GDM1 (cell line): ENCODE measurements at places on chromosomes 5 and 9.

DNA sequence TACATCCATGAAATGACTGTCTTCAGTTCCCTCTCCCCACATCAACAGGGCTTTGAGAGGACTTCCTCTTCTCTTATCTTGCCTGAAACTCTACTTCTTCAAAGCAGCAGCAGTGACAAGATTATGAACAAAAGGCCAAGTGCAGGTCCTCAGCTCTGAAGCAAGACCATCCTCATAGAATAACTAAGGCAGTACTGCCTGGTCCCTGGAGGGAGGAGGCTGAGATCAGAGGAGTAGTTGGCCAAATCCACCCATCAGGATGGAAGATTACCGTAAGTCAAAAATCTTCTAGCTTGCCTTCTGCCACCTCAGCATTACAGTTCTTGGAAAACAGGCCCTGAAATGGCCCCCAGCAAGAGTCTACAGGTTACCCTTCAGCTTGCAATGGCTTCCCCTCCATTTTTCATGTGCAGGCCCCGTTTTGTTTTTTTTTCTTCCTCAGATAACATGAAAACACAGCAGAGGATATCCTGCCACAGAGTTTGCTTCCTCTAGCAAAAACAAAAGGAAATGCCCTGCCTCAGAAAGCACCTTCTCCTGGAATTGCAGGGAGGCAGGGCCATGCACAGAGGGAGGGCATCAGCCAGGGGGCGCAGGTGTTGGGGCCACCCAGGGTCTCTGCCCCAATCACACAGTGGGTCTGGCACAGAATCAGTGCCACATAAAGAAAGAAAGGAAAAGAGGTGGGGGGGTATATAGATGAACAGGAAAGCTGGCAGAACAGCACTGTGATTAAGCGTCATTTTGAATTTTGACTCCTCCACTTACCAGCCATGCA is 40.0 kb downstream of the KLHL3 start:
- DNase-seq = peak; percentile 66

- no peak for DNase-seq
Observed at GRCh38 chr9:7561527-7562080, 238.0 kb downstream of the DMAC1 start.

GRCh38 chr9:23606107-23606506 is 219.9 kb downstream of the ELAVL2 start:
- DNase-seq = no peak

- no peak for DNase-seq
Observed at GRCh38 chr5:107195890-107196395, 474.8 kb downstream of the EFNA5 start.

DNA sequence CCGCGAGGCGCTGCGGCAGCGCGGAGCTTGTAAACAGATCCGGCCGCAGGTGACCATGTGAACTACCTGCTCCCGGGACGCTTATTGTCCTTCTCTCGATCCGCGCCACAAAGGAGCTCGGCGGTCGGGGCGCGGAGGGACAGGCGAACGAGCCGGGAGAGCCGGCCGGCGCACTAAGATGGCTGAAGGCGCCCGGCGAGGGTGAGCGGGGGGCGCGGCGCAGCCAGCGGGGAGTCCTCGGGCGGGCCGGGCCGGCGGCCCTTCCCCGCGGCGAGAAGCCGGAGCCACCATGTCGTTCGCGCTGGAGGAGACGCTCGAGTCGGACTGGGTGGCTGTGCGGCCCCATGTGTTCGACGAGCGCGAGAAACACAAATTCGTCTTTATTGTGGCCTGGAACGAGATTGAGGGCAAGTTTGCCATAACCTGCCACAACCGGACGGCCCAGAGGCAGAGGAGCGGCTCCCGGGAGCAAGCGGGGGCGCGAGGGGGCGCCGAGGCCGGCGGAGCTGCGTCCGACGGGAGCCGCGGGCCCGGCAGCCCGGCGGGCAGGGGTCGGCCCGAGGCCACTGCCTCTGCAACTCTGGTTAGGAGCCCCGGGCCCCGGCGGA is 535 bp downstream of the JMY start:
- DNase-seq = no peak

- DNase-seq = no peak
Observed at GRCh38 chr5:132684491-132684890, 10.7 kb downstream of the IL4 start.

DNA sequence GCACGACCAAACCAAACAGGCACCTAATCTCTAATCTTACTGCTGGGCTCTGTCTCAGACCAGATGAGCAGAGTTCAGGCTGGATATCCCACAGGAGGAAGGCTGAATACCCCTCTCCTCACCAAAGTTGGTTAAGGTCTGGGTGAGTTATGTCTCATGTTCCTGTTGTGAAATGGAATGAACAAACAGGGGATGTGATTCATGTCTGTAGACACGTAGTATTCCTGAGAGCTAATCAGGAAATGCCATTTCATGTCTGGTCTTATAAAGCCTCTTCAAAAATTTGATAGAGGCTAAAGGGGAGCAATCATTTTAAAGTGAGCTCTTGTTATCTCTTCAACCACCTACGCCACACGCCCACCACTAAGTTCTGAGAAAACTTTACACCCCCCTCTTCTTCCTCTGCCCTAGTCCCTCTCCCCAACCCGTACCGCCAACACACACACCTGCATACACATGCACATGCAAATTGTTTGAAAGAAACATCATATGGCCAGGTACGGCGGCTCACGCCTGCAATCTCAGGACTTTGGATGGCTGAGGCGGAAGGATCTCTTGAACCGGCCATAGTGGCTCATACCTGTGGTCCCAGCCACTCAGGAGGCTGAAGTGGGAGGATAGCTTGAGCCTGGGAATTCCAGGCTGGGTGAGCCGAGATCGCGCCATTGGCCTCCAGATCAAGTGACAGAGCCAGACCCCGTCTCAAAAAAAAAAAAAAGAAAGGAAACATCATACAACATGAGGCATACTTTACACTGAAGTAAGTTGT is 69.8 kb upstream of the RAI14 start:
- DNase-seq = no peak

DNA sequence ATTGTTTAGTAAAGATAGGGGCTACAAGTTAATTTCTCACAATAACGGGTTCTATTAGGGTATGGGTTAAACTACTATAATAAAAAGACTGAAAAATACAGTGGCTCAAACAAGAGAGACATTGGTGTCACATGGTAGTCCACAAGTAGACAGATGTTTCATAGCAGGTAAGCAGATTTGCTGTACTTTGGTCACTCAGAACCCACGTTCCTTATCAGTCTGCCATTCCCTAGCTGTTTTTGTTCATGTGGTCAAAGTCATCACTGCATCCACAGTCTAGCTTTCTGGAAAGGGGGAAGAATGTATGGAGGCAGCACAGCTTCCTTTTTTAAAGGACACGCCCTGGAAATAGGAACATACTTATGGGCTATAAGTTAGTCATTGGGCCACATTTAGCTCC is 73.0 kb downstream of the SLC12A2 start:
- no peak for DNase-seq

DNA sequence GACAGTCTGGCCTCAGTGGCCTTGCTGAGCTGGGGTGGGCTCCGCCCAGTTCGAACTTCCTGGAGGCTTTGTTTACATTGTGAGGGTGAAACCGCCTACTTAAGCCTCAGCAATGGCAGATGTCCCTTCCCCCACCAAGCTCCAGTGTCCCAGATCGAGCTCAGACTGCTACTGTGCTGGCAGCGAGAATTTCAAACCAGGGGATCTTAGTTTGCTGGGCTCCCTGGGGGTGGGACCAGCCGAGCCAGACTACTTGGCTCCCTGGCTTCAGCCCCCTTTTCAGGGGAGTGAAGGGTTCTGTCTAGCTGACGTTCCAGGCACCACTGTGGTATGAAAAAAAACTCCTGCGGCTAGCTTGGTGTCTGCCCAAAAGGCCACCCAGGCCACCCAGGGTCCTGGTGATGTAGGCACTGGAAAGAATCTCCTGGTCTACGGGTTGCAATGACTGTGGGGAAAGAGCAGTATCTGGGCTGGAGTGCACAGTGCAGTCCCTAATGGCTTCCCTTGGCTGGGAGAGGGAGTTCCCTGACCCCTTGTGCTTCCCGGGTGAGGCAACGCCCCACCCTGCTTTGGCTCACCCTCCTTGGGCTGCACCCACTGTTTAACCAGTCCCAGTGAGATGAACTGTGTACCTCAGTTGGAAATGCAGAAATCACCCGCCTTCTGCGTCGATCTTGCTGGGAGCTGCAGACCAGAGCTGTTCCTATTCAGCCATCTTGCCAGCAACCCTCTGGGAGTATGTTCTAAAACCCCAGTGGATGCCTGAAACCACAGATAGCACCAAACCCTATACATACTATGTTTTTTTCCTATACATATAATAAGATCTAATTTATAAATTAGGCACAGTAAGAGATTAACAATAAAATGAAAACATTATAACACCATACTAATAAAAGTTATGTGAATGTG is 95.5 kb downstream of the TMEM161B start:
- DNase-seq = no peak

DNA sequence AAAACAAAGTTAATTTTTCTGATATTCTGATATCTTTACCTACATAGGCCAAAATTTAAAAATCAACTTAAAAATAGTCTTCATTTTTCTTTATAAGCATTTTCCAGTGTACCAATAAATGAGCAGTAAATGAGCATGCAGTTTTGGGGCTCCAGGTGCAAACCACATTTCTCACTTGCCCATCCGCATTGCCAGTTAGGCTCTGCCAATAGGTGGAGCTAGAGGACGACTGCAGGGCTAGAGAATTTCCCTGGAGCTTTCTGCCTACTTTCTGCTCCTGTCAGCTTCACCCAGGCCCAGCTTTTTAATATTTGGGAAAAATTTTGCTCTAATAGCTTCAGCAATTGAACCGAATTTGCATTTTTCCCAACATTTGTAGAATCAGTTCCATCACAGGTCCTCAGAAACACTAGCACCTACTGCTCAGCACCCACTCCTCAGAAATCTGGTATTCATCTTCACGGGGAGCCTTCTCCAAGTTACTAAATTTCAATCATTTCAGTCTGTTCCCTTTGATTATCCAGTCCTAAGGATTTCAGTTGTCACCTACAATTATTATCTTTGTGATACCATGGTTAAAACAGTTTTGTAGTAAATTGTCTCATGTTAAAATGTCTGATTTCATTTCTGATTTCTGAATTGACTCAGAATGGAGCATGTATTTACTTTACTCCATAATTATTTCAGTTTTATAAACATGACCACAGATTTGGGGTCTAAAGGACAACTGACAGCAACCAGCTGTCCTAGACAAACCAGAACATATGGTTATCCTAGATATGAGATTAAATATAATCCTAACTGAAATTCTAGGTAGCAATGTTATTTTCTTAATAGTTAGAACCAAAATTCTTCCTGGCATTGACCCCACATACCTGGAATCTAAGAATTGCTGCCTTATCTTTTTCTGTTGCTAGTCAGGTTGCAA is 104.6 kb upstream of the FAM174A start:
- DNase-seq = peak; percentile 4

DNA sequence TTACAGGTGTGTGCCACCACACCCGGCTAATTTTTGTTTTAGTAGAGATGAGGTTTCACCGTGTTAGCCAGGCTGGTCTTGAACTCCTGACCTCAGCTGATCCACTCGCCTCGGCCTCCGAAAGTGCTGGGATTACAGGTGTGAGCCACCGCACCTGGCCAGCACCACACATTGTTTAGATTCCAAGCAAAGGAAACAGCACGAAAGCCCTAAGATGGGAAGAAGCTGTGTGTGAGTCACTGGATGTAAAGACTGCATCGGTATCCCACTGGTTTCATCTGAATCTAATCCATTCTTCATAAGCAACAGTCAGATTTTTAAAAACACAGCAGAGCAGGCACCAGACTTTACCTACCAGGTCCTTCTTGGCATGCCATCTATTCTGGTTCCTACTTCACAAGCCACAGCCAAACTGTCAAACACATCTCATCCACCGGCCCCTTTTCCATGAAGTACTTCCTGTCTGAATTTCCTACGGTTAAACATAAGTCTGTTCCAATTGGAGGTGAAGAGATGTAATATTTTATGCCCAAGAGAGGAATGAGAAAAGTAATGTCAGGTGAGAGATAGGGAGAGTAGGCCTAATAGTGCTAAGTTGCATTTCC is 17.4 kb downstream of the UBTD2 start:
- DNase-seq = no peak

DNA sequence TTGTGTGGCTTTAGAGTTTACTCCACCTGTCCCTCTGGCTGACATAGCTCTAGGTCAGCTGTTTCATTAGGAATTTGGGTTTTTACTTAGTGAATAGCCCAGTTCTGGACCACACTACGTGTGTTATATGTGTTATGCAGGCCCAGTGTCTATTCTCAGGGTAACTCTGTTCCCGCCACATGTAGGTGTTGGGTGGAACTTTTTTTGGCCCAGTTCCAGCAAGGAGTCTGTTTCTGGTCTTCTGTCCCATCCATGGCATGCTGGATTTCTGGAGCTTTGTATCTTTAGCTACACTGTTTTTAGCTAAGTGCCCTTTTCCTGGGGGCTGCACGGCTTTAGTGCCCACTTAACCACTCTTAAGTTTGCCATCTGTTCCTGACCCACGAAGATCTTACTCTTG is 15.5 kb downstream of the RMI1 start:
- no peak for DNase-seq

DNA sequence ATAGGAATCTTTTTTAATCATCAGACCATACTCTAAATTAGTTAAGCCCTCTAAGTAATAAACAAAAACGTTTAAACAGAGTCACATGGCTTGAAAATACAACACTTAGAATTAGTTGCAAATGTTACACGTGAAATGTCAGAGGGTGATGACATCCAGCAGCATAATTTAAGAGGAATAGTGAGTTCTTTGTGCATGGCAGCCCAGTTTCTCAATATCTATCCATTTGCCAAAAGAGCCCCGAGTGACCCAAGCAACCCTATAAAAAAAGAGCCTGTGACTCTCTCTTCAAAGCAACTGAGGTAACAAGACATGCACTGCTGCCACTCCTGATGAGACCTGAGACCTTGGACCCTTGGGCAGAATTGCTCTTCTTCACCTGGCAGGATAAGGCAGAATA is 96.9 kb upstream of the RASA1 start:
- no peak for DNase-seq

DNA sequence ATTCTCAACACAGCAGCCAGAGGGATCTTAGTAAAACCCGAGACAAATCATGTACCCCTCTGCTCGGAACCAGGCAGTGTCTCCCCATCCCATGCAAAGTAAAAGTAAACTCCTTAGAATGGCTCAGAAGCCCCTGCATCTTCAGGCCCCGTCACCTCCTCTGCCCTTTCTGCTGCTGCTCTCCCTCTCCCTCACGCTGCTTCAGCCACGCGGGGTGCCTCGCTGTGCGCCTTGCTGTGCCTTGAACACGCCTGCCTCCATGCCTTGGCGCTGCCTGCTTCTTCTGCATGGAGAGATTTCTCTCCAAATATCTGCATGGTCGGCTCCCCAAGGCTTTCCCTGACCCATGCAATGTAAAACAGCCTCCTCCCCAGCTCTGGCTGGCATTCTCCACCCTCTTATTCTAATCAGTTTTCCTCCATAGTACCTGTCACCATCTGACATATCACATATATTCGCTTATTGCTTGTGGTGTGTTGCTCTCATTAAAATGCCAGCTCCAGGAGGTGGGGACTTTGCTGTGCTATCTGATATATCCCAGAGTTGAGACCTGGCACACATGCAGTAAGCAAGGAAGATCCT is 8.0 kb downstream of the GPRIN1 start:
- DNase-seq = no peak

GRCh38 chr5:160349935-160350303 is 20.5 kb downstream of the C1QTNF2 start:
- DNase-seq = no peak

GRCh38 chr9:97961361-97961760 is 21.8 kb upstream of the ANP32B start:
- DNase-seq = no peak
